Neural cell (in vitro differentiated cells): ENCODE measurements at places on chromosomes 13 and 19. TPM values are rescaled to one million over a fixed set of nuclear protein-coding genes. Genes with fewer than 3 reads are reported as not detected.

The OR7G2 gene
- polyA plus RNA-seq, result not detected in 2 replicates

The ASF1B gene
- polyA plus RNA-seq, result 0.32 and 0.34 TPM in 2 replicates

The LAIR1 gene
- polyA plus RNA-seq, result not detected in 2 replicates

The TSKS gene
- polyA plus RNA-seq, result not detected in 2 replicates

The C1QTNF9 gene
- not detected in 2 replicates for polyA plus RNA-seq

The KIR2DL1 gene
- not detected in 2 replicates for polyA plus RNA-seq

The SPHK2 gene
- polyA plus RNA-seq, result 22.6 and 32.6 TPM in 2 replicates

The CEACAM21 gene
- polyA plus RNA-seq, result 0.90 and 2.9 TPM in 2 replicates

The TIMM29 gene
- polyA plus RNA-seq, result 39.4 and 52.1 TPM in 2 replicates

The TLE6 gene
- 4.0 and 5.7 TPM in 2 replicates for polyA plus RNA-seq

The GRIK5 gene
- 22.4 and 28.3 TPM in 2 replicates for polyA plus RNA-seq

The HCST gene
- polyA plus RNA-seq, result not detected in 2 replicates

The CEACAM7 gene
- not detected in 2 replicates for polyA plus RNA-seq

The POMP gene
- polyA plus RNA-seq, result 158 and 167 TPM in 2 replicates

The LGALS7B gene
- polyA plus RNA-seq, result not detected in 2 replicates

The CC2D1A gene
- 24.5 and 26.9 TPM in 2 replicates for polyA plus RNA-seq

The GTF2F2 gene
- polyA plus RNA-seq, result 28.7 and 29.6 TPM in 2 replicates

The EPN1 gene
- polyA plus RNA-seq, result 21.0 and 23.6 TPM in 2 replicates

The ZNF418 gene
- polyA plus RNA-seq, result 19.7 and 27.6 TPM in 2 replicates

The THSD8 gene
- not detected in 2 replicates for polyA plus RNA-seq

The BST2 gene
- not detected in 2 replicates for polyA plus RNA-seq

The C5AR2 gene
- polyA plus RNA-seq, result not detected in 2 replicates

The RFPL4AL1 gene
- polyA plus RNA-seq, result not detected in 2 replicates

The IGSF23 gene
- not detected in 2 replicates for polyA plus RNA-seq

The ACP5 gene
- not detected in 2 replicates for polyA plus RNA-seq

The C19orf67 gene
- polyA plus RNA-seq, result not detected in 2 replicates

The PRDX2 gene
- 832 and 882 TPM in 2 replicates for polyA plus RNA-seq

The PGLYRP1 gene
- polyA plus RNA-seq, result not detected in 2 replicates

The TMEM59L gene
- 138 and 173 TPM in 2 replicates for polyA plus RNA-seq

The FUT2 gene
- not detected in 2 replicates for polyA plus RNA-seq

The FXYD7 gene
- 35.7 and 37.6 TPM in 2 replicates for polyA plus RNA-seq

The RXFP2 gene
- not detected in 2 replicates for polyA plus RNA-seq

The METTL21C gene
- polyA plus RNA-seq, result not detected in 2 replicates

The ZNF446 gene
- polyA plus RNA-seq, result 18.2 and 25.9 TPM in 2 replicates

The LGALS14 gene
- 0.53 and 4.4 TPM in 2 replicates for polyA plus RNA-seq

The MFSD12 gene
- polyA plus RNA-seq, result 38.5 and 41.4 TPM in 2 replicates

The ZNF100 gene
- 5.8 and 7.9 TPM in 2 replicates for polyA plus RNA-seq

The RNF17 gene
- not detected in 2 replicates for polyA plus RNA-seq

The TSHZ3 gene
- 1.7 and 2.4 TPM in 2 replicates for polyA plus RNA-seq

The ZNF543 gene
- 9.3 and 14.8 TPM in 2 replicates for polyA plus RNA-seq

The ZNF799 gene
- 6.8 and 6.9 TPM in 2 replicates for polyA plus RNA-seq

The B3GNT3 gene
- polyA plus RNA-seq, result not detected in 2 replicates
